ENCODE measurements at places on chromosomes 3 and 15. TPM values are rescaled to one million over a fixed set of nuclear protein-coding genes. Genes with fewer than 3 reads are reported as not detected.

DNA sequence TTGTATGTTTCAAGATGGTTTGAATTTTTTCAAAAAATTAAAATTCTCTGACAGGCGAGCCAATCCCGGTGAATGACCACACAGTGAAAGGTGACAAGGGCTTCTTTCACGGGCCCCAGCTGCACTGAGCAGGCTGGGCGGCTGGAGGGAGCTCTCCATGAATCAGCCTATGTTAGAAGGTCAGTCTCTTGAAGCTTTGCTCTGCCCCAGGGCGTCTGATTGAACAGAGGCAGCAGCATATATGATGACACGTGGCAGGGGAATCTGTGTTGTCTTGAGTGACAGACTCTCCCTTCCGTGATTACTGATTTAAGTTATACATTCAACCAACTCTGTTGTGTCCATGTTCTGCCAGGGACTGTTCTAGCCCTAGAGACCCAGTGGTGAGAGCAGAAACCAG lies 51.5 kb downstream of the ISG20 start:
- peak; percentile 57 for ATAC-seq

GRCh38 chr3:122415104-122415744 lies 638 bp downstream of the WDR5B start:
- ATAC-seq: peak; percentile 55

Gene BNIP2
- total RNA-seq: 27.3 TPM

GRCh38 chr3:177792311-177793030 lies 595.2 kb upstream of the TBL1XR1 start:
- ATAC-seq: peak; percentile 97

GRCh38 chr3:146646261-146646660 lies 41.1 kb upstream of the PLSCR5 start:
- ATAC-seq: no peak

DNA sequence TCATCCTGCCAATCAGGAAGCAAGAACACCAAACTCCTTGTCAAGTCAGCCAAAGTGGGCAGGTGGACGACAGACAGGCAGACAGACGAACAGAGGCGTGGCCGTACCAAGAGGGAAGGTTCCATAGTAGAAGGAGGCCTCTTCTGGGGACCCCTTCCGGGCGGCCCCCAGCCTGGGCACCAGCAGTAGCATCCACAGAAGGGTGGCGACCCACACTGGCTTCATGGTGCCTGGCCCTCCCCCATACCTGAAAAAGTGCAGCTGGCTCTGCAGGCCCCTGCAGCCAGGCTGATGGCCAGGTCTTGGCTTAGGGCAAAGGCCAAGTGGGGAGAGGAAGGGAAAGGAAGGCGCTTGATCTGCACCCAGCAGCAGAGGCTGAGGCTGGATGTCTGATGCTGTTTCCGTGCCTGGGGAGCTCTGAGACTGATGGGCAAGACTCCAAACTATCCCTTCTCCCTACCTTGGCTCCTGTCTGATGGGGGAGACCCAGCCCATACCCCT lies 607 bp downstream of the LCTL start:
- no peak for ATAC-seq

DNA sequence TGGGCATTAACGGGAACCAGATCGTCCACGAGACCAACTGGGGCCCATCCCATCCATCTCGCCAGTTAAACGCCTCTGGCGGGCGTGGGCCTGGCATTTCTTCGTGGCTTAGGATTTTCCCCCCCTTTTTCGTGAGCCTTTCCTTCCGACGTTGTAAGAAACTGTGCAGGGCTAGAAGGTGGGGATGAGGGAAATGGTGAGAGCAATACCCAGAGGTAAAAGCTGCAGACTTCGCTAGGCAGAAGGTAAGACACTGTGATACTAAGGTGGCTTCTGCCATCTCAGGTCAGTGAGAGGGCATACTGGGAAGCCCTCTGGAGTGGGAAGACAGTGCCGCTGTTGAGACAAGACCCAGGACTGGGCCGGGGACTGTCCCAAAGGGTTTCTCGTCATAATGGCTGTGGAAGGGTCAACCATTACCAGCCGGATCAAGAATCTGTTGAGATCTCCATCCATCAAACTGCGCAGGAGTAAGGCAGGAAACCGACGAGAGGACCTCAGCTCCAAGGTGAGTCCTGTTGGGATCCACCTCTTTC lies 666 bp downstream of the MAPKBP1 start:
- no peak for ATAC-seq

GRCh38 chr3:96970211-96970610 lies 155.8 kb downstream of the EPHA6 start:
- peak; percentile 42 for ATAC-seq

DNA sequence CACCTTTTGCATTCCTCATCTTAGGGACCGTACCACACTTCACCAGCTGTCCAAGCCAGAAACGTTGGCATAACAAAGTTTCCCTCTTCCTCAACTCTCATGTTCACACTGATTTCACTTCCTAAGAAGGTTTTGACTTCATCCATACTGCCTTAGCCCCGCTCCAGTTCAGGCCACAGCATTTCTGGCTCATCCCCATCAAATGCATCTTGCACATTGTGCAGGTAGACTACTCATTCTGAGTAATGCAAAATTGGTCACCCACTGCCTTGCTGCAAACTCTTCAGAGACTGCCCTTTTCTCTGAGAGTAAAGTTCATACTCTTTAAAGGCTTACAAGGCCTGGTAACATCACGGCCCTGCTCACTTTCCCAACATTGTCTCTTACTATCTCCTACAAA lies 8.8 kb downstream of the NUSAP1 start:
- ATAC-seq: no peak

- no peak for ATAC-seq
These were observed 4.8 kb downstream of the LYSMD2 start for GRCh38 chr15:51732646-51733045.

DNA sequence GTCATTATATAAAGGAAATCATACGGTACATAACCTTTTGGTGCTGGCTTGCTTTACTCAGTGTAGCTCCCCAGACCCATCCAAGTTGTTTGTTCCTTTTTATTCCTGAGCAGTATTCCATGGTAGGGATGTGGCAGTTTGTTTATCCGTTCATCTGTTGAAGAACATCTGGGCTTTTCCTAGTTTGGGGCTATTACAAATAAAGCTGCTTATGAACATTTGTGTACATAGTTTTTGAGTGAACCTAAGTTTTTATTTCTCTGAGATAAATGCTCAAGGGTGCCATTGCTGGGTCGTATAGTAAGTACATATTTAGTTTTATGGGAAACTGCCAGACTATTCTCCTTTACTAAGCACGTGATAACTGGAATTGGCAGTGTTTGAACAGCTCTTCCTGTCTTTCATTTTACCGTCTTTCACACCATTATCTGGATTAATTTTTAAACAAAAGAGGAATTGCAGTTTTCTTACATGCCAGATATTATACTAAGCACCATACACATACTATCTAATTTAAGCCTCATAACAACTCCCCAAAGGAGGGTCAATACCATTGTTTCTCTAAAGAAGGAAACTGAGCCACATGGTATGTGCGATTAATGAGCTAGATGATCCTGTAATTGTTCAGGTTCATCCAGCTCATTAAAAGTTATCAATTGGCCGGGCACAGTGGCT lies 85.6 kb downstream of the PTPRG start:
- no peak for ATAC-seq

Gene NOX5
- 2.2 TPM for total RNA-seq

Gene SLC9C1
- total RNA-seq: not detected

DNA sequence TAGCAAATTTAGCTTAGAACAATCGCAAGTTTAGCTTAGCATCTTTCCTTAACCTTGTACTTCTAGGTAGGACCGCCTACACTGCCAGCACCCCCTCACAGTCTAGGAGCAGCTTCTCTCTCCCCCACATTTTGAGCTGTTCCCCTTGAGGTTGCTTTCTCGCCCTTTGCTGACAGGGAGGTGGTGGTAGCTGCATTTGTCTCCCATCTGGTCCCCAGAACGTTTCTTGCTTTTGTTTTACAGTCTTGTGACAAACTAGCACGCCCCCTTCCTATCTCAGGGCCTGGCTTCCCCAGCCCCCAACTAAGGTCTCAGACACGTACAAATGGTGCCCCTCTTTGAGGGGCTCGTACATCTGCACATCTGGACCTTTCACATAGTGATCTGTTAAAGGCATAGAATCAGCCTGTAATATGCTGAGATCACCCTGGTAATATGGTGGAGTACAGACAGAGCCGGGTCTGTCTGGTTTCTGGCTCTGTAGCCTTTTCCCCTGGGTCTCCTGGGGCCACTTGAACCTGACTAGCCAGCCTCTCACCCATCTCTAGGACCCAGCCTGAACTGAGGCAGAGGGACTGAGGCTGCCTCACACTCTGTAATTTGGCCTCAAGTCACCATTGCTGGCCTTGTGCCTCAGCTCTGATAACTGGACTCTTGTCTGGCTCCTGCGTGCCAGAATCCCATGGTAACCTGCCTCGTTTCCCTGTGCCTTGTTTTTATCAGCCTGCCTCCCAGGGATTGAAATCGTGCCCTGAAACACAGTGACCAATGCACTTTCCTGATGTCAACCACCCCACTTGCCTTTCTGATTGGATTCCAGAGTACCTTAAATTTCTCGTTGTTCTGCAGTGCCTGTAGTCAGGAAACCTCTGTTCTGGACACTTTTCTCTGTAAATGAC lies 27.7 kb downstream of the CRTC3 start:
- ATAC-seq: no peak

GRCh38 chr15:28021281-28022039 lies 77.7 kb downstream of the OCA2 start:
- peak; percentile 86 for ATAC-seq

Gene MITF
- 0.55 TPM for total RNA-seq

DNA sequence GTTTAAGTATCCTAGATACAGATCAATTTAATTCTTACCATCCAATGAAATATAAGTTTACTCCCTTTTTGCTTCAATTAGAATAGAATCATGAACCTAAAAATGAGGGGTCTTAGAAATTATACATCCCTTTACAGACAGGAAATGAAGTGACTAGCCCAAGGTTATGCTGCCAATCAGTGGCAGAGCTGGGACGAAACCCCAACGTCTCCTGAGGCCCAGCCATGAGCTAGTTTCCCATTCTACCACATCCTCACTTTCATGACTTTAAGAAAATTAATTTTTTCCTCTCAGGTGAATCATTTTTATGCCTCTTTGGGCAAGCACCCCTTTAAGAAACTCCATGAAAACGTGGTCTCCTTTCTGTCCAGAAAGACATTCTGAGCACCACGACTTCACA lies 11.2 kb downstream of the LRIG1 start:
- no peak for ATAC-seq

DNA sequence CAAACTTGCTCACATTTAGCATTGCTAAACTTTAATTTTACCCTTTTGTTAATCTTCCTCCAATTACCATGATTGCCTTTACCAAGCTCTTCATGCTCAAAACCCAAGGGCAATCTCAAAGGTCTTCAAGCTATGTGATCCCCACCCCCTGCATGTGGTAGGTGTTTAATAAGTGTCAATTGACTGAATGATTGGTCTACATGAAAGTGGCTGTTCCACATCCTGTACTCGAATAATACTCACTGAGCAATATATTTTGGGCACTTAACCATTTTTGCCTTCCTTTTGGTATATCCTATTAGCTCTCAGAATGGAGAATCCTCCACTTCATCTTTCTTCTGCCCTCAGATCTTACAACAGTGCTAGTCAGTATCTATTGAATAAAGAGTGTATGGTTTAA lies 17.1 kb downstream of the RBMS3 start:
- no peak for ATAC-seq

DNA sequence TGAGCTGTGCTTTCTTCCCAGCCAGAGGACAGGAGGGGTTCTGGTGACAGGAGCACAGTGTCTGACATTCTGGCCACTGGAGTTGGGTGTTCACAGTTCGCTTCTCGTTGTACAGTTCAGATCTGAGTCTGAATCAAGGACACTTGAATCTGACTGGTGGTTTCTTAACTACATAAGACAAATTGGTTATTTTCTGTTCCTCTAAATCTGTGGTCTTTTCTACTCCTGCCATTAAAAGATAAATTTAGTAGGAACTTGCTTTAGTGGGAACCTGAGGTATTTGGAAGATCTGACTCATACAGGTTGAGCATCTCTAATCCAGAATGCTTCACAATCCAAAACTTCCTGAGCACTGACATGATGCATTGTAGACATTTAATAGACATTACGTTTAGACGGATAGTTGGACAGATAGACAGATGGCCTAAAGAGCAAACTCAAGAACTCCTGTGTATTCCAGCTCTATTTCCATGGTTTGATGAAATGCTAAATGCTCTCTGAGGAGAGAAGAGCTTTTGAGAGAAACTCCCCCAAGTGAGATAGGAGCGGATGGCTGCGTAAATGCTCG lies 71.0 kb downstream of the CCK start:
- no peak for ATAC-seq

DNA sequence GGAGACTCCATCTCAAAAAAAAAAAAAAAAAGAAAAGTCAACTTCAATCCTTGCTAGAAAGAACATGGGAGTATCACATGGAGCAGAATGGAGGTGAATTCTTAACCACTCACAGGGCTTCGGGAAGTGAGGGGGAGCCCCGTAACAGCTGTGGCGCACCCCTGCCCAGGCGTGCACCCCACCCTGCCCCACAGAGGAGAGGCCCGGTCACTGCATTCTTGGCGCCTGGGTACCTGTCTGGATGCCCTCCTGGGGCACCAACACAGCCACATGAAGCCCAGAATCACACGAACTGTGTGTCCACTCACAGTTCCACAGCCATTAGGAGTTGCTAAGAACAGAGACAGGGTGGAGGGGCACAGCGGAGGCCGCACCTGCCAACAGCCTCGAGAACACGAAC lies 51.8 kb downstream of the NIPA2 start:
- ATAC-seq: no peak

DNA sequence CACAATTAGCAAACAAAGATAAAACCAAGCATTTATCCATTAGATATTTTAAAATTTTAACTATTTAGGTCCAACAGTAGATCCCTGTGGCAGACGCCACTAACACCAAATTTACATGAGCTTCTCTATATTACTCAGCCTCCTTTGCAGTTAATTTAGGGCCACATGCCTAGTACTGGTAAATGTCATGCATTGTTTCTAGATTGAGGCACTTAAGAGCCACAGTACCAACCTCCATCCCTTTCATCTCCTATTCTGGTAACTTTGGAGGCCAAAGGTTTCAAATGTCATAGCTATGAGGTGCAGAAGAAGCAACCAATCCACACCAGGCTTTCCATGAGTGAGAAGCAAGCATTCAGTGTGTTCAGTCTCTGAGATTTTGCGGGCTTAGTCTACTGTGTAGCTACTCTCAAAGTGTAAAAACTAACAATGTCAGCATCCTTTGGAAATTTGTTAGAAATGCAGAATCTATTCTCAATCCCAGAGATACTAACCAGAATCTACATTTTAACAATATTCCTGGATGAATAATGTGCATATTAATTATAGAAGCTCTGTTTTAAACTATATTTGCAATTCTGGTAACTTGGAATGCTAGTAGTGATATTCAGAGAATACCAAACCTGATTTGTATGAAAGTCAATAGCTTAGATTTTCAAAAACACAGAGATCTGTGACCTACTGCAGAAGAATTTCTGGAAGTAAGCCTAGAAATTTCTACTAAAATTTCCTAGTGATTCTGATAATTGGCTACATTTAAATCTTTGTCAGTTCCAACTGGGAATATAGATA lies 206.3 kb upstream of the CD96 start:
- ATAC-seq: no peak

GRCh38 chr3:177574222-177574856 lies 377.1 kb upstream of the TBL1XR1 start:
- ATAC-seq: peak; percentile 94

Gene MRPS25
- 31.9 TPM for total RNA-seq
